ENCODE measurements at places on chromosomes 11 and 22.

DNA sequence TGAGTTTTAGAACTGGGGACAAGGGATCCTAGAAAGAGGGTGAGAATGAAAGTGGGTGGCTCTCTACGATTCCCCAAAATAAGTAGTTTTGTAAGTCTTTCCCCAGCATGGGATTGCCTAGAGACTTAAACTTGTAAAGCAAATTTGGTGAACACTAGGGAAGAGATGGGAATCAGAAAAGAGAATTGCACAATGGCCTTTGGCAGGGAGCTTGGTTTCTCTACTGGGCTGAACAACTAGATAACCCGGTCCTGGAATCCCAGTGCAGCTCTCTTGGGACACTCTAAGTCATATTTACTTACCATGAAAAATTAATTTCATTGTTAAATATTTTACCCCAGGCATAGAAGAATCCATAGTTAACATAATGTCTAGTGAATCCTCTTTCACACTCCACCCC lies 16.5 kb upstream of the USP18 start:
- DNase-seq = no peak
- no peaks in the 10 kb centered on the region for H3K36me3 ChIP-seq
- H3K27me3 ChIP-seq = no peaks in the 10 kb centered on the region
- no peak overlapping the region for H3K4me3 ChIP-seq
- peak overlapping the region; percentile 31 for H3K27ac ChIP-seq

DNA sequence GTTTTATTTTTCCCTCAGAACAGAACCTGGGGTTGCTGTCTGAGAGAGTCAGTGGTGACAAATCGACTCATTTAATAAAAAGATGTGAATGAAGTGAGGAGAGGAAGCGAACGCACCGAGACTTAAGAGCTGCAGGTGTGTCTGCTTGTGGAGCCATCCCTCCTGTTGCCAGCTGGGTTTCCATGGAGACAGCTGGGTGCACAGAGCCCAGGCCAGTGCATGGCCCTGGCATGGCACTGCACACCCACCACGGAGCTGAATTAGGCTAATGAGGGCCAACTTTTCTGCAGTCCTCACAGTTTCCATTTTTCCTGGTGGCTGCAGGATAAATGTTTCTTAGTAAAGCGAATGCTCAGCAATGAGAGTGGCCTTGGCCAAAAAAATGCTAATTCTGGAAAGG lies 750.2 kb downstream of the OPCML start:
- no peak for DNase-seq
- H3K36me3 ChIP-seq = no peaks in the 10 kb centered on the region
- no peak overlapping the region for H3K27ac ChIP-seq
- H3K4me3 ChIP-seq = no peak overlapping the region
- no peaks in the 10 kb centered on the region for H3K4me1 ChIP-seq
- H3K27me3 ChIP-seq = no peaks in the 10 kb centered on the region

GRCh38 chr11:65492637-65493366 lies 6.0 kb upstream of the MALAT1 start:
- peak overlapping the region; percentile 95 for H3K27ac ChIP-seq
- no peak for DNase-seq
- no peaks in the 10 kb centered on the region for H3K36me3 ChIP-seq

GRCh38 chr11:111944139-111944538 lies 7.0 kb downstream of the DIXDC1 start:
- DNase-seq = no peak
- H3K27ac ChIP-seq = peak overlapping the region; percentile 23
- no peaks in the 10 kb centered on the region for H3K36me3 ChIP-seq
- H3K27me3 ChIP-seq = no peaks in the 10 kb centered on the region
- H3K4me1 ChIP-seq = peaks cover 32% of the 10 kb centered on the region

GRCh38 chr11:93895106-93895862 lies 44.9 kb upstream of the VSTM5 start:
- H3K27me3 ChIP-seq = no peaks in the 10 kb centered on the region
- H3K4me3 ChIP-seq = no peak overlapping the region
- no peak for DNase-seq
- no peak overlapping the region for H3K27ac ChIP-seq

GRCh38 chr11:79340535-79340934 lies 100.3 kb downstream of the TENM4 start:
- H3K4me3 ChIP-seq = no peak overlapping the region
- H3K4me1 ChIP-seq = no peaks in the 10 kb centered on the region
- no peak overlapping the region for H3K27ac ChIP-seq
- H3K27me3 ChIP-seq = no peaks in the 10 kb centered on the region

- DNase-seq = no peak
- H3K4me1 ChIP-seq = no peaks in the 10 kb centered on the region
- no peaks in the 10 kb centered on the region for H3K36me3 ChIP-seq
- H3K27ac ChIP-seq = no peak overlapping the region
- no peaks in the 10 kb centered on the region for H3K27me3 ChIP-seq
These were observed 260.8 kb downstream of the LARGE1 start for GRCh38 chr22:33659448-33659847.

GRCh38 chr22:27084130-27084529 lies 426.7 kb downstream of the MIAT start:
- no peak overlapping the region for H3K4me3 ChIP-seq
- DNase-seq = no peak
- no peaks in the 10 kb centered on the region for H3K36me3 ChIP-seq
- no peaks in the 10 kb centered on the region for H3K27me3 ChIP-seq
- no peaks in the 10 kb centered on the region for H3K4me1 ChIP-seq

DNA sequence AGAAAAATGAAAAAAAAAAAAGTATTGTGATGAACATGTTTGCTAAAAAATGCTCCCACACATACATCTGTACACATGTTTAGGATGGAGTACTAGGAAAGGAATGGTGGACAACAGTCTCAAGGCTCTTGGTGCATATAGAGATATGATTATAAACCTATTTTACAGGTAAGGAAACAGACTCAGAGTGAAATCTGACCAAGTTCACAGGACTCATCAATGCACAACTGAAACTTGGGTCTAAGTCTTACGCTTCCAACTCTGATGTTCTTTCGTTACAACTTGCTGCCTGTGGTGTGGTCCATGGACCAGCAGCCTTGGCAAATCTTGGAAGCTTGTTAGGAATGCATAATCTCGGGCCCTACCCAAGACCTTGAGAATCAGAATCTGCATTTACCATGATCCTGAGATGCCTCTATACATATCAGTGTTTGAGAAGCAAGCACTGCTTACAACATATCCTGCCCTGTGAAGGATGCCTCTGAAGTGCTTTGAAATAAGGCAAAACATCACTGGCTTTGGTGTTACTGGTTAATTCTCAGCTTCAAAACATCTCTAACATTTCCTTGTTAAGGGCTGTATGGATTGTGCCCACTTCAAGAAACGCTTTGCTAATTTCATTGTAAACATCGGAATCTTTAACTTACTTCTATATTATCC lies 39.9 kb upstream of the NUP160 start:
- H3K4me1 ChIP-seq = no peaks in the 10 kb centered on the region
- no peaks in the 10 kb centered on the region for H3K27me3 ChIP-seq
- H3K36me3 ChIP-seq = no peaks in the 10 kb centered on the region
- DNase-seq = no peak
- H3K4me3 ChIP-seq = no peak overlapping the region
- H3K27ac ChIP-seq = no peak overlapping the region

DNA sequence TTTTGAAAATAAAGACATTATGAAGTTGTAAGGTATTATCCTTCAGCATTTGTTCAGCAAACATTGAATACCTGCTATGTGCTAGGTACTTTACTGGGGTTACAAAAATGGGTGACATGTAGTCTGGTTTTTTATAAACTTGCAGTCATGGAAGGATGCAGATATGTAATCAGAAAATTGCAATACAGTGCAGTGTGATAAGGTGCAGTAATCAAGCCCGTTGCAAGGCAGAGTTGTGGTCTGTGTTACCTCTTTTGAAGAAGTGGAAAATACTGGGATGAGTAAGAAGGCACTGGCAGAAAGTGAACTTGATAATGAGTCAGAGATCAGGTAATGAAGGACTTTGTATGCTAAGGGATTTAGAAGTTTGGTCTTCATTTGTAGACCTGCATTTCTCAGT lies 8.1 kb downstream of the FBXO7 start:
- H3K4me1 ChIP-seq = peaks cover 7% of the 10 kb centered on the region
- H3K36me3 ChIP-seq = no peaks in the 10 kb centered on the region
- H3K4me3 ChIP-seq = no peak overlapping the region
- no peaks in the 10 kb centered on the region for H3K27me3 ChIP-seq
- DNase-seq = no peak

GRCh38 chr11:27319072-27319471 lies 43.9 kb downstream of the CCDC34 start:
- no peak for DNase-seq
- no peak overlapping the region for H3K4me3 ChIP-seq
- no peaks in the 10 kb centered on the region for H3K4me1 ChIP-seq
- H3K27ac ChIP-seq = no peak overlapping the region
- H3K27me3 ChIP-seq = no peaks in the 10 kb centered on the region

- DNase-seq = no peak
- H3K4me1 ChIP-seq = no peaks in the 10 kb centered on the region
- no peak overlapping the region for H3K27ac ChIP-seq
- H3K4me3 ChIP-seq = no peak overlapping the region
These were observed 474.4 kb downstream of the INSC start for GRCh38 chr11:15589070-15589626.

DNA sequence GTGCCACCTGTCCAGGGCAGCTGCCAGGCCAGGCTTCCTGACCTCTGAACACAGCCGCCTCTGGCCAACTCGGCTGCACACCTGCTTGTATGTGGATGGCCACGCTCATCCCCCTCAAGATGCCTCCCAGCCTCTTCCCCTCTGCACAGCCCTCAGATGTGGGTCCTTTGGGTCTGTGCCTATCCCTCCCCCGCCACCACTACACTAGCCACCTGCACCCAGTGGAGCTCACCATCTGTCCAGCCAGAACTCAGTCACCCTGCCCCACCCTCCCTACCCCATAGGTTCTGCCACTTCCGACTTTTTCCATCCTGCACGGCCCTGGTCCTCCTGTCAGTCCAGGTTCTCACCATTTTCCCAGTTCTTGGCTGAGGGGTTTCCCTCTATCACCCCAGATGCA lies 44.6 kb downstream of the PHF21B start:
- no peaks in the 10 kb centered on the region for H3K4me1 ChIP-seq
- no peak overlapping the region for H3K4me3 ChIP-seq
- H3K27ac ChIP-seq = no peak overlapping the region
- no peak for DNase-seq

DNA sequence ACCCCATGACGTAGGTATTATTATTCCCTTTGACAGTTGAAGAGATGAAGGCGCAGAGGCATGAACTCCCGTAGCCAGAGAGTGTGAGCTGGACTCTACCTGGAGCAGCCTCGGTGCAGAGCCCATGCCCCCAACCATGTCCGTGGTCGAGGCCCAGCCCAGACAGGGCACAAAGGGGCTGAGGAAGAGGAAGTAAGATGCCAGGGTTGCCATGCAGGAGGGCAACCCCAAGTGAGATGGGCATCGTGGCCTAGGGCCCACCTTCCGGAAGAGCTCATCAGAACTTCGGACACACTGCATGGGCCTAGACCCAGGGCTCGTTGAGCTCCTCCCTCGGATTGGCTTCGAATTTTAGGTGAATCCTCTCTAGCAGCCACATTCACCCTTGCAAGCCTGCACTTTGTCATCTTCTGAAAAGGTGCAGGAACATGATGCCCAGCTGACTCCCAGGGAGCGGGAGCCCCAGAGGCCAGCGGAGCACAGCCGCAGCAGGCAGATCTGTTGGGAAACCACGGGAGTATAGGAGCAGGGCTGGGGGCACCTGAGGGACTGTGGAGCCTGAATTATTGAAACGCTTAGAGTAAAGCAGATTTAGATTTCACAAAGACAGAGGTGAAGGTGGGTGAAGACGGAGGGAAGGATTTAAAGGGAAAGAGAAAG lies 29.0 kb upstream of the JAM3 start:
- peak overlapping the region; percentile 92 for H3K27ac ChIP-seq
- no peaks in the 10 kb centered on the region for H3K36me3 ChIP-seq
- H3K4me1 ChIP-seq = peaks cover 85% of the 10 kb centered on the region
- no peak overlapping the region for H3K4me3 ChIP-seq
- peaks cover 2% of the 10 kb centered on the region for H3K27me3 ChIP-seq

DNA sequence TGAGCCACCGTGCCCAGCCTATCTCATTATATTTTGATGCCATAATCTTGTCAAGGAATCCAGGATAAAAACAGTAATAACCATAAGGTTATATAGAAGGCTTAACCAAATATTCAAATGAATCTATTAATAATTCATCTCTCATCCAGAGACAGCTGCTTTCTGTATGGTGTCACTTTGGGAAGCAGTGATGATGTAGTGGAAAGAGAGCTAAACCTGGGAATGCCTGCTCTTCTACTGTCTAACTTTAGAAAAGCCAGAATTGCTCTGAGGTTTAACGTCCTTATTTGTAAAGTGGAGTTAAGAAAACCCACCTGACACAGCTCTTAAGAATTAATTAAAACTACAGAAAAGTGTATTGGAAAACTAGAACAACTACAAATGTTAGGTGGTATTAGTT lies 29.3 kb upstream of the OR10D3 start:
- H3K4me3 ChIP-seq = no peak overlapping the region
- no peaks in the 10 kb centered on the region for H3K27me3 ChIP-seq
- H3K4me1 ChIP-seq = no peaks in the 10 kb centered on the region
- H3K27ac ChIP-seq = no peak overlapping the region

DNA sequence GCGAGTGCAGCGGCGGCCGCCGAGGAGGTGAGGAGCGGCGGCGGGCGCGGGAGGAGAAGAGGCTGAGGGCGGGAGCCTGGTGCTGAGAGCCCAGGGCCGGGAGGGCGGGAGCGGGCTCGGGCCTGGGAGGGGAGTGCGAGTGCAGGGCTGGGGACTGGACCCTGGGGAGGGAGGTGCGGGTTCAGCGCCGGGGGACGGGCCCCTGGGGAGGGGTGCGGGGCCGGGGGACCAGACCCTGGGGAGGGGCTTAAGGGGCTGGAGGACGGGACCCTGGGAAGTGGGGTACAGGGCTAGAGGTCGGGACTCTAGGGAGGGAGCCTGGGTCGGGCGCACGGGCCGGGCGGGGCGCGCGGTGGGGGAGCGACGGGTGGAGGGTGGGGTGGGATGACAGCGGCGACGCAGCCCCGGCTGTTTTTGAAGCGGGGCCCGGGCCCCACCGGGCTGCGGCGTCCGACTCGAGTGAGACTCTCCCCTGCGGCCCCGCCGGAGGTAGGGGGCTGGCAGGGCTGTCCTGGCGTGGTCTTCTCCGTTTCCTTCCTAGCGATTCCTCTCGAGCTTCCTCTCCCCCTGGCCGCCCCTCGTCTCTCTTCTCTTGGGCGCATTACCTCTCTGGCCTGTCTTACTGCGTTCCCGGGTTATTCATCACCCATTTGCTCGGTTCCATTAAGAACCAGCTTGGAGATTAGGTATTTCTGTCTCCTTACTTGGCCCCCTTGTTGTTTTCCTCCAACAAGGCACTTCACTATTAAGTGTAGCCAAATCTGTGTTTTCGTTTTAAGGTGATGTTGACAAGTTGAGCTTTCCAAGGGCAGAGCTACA lies 754 bp downstream of the NUP50 start:
- H3K4me3 ChIP-seq = peak overlapping the region; percentile 99
- peak overlapping the region; percentile 99 for H3K27ac ChIP-seq
- H3K4me1 ChIP-seq = peaks cover 21% of the 10 kb centered on the region
- DNase-seq = no peak

- no peaks in the 10 kb centered on the region for H3K36me3 ChIP-seq
- no peaks in the 10 kb centered on the region for H3K27me3 ChIP-seq
- no peak for DNase-seq
- H3K27ac ChIP-seq = no peak overlapping the region
- H3K4me3 ChIP-seq = no peak overlapping the region
These were observed 207.6 kb downstream of the CWF19L2 start for GRCh38 chr11:107250017-107250416.
